EL (cell line): ENCODE measurements at places on chromosomes 16 and 17.

DNA sequence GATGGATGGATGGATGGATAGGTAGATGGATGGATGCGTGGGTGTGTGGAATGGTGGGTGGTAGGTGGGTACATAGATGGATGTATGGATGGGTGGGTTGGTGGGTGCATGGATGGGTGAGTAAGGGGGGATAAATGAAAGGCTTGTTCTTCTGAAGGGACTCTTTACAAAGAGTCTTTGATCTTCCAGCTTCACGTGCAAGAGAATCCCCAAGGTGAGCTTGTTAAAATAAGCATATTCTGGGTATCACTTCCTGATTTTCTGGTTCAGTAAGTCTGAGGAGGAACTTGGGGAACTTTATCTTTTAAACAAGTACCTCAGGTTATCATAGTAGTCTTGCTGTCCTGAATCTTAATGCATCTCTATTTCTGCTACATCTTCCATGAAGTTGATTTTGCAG, 639.1 kb downstream of the MAF start:
- no peak for DNase-seq

DNA sequence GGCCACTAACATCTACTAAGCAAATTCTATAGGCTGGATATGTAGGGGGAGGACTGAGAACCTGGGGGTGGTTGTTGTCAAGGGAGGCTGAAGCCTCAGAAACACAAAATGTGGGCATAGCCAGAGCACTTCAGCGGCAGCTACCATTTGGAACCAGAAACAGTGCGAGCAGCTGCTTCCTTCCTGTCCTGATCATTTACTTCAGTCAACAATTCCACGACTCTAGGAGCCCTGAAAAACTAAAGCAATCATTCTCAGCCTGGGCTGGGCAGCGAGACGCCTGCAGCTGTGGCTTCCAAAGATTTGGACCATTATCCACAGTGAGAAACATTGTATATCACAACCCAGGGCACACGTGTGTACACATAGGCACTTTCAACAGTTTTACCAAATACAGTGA, 93.9 kb upstream of the WSCD1 start:
- no peak for DNase-seq

- peak; percentile 4 for DNase-seq
Measured at GRCh38 chr17:12509801-12510200, 155.9 kb upstream of the MYOCD start.

- DNase-seq, result peak; percentile 69
Measured at GRCh38 chr16:48556913-48557351, 53.0 kb downstream of the N4BP1 start.

- DNase-seq, result no peak
Measured at GRCh38 chr17:81483862-81484194, 28.8 kb downstream of the ACTG1 start.

DNA sequence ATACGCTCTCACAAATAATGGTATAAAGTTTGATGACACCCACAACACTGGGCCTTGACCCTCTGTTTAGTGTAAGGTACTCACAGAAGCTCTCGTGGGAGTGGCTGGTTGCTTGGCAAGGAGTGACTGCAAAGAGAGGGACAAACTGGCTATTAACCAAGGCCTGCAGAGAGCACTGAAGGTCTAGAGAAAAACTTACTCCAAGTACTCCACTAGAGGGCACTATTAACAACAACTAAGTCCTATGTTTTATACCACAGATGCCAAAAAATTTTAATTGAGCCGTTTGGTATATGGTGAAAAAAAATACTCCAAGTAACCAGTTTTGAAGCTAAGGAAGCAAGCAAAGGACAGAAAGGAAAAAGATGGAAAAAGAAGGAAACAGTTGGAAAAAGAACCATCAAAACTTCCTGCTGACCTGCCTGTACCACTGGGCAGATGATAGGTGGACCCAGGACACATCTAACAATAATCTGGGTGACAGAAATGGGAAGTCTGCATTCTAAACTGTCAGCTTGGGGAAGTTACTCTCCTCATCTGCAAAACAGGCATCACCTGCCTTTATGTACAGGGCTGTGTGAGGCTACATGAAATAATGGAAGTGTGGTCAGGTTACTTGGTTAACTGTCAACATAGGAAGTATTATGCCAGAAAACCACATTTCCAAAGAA, 23.2 kb downstream of the DYNC1LI2 start:
- peak; percentile 53 for DNase-seq

- peak; percentile 90 for DNase-seq
Measured at GRCh38 chr16:88782454-88783390, 2.3 kb downstream of the PIEZO1 start.

GRCh38 chr16:8996891-8997290, 33.2 kb upstream of the USP7 start:
- DNase-seq, result no peak

DNA sequence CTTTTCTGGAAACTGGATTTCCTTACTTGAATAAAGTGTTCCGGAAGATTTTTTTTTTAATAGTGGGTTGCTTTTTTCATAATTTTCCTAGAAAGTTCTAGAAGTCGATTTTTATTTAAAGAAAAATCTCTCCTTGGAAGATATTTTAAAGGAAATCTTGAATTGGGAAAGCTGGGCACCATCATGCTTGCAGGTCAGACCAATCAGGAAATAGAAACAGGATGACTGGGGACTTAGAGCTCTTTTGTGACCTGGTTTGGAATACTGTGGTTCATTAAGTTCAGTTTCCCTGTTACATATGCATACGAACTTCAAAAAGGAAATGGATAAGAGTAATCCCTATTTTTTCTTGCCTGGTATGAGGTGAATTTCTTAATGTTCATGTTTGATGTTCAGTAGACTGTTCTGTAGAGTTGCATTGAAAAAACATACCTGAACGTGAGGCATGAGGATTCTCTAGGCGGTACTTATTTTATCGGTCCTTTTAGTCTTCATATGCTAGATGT, 1.2 kb downstream of the NFATC3 start:
- DNase-seq, result peak; percentile 55

GRCh38 chr17:55005520-55005919, 37.0 kb downstream of the STXBP4 start:
- peak; percentile 19 for DNase-seq

GRCh38 chr17:65604070-65604469, 42.6 kb upstream of the AXIN2 start:
- DNase-seq, result no peak

DNA sequence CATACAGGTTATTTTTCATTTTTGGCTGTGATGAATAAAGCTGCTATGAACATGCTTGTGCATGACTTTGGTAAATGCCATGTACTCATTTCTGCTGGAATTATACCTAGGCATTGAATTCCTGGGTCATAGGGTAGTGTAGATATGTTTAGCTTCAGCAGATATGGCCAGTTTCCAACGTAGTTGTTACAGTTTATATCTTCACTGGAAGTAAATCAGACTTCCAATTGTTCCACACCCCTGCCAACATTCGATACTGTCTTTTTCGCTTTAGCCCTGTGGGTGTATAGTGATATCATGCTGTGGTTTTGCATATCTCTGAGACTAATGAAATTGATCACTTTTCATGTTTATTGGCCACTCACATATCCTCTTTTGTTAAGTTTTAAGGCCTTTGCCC, 50.4 kb downstream of the ARHGAP27 start:
- DNase-seq, result no peak

DNA sequence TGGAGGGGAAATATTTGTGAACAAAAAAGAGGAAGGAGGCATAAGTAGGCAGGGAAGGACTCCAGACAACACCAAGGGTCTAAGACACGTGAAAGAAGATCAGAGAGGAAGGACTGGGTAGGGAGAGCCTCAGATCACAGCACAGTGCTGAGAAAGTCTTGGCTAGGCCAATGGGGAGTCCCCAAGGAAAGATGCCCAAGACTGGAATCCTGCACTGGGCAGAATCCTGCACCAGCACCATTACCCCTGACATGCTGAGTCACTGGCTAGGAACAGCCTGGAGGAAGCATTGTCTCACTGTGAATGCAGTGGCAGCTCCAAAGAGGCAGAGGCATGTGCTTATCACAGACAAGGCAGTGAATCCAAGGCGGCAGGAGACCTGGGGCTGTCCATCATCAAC, 19.2 kb downstream of the CLEC19A start:
- no peak for DNase-seq

DNA sequence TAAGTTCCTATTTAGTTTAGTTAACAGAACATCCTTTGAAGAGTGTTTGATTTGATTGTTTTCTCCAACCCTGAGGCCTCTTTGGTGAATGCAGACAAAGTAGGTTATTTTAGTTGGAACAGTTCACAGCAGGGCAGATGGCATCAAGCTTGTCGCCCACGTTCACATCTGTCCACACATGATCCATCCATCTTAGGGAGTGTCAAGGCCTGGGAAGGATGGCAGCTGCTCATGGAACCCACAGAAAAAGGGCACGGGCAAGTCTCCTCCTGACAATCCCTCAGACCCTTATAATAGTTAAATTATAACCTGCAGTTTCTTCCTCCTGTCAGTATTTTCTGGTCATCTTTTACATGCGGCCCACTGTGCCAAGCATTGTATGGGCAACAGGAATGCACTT, 60.2 kb downstream of the KNOP1 start:
- no peak for DNase-seq

GRCh38 chr17:29663155-29663554, 40.4 kb upstream of the CORO6 start:
- no peak for DNase-seq
